Forelimb muscle (tissue), 1 donor: ENCODE measurements at places on chromosomes 11 and 22. TPM values are rescaled to one million over a fixed set of nuclear protein-coding genes. Genes with fewer than 3 reads are reported as not detected.
A peak's percentile ranks its signal among the peaks of the same experiment; 100 is the strongest.

- no peak for DNase-seq
These were observed 236.8 kb downstream of the CASP12 start for GRCh38 chr11:104661471-104661870.

Gene ISX
- polyA plus RNA-seq, result not detected

DNA sequence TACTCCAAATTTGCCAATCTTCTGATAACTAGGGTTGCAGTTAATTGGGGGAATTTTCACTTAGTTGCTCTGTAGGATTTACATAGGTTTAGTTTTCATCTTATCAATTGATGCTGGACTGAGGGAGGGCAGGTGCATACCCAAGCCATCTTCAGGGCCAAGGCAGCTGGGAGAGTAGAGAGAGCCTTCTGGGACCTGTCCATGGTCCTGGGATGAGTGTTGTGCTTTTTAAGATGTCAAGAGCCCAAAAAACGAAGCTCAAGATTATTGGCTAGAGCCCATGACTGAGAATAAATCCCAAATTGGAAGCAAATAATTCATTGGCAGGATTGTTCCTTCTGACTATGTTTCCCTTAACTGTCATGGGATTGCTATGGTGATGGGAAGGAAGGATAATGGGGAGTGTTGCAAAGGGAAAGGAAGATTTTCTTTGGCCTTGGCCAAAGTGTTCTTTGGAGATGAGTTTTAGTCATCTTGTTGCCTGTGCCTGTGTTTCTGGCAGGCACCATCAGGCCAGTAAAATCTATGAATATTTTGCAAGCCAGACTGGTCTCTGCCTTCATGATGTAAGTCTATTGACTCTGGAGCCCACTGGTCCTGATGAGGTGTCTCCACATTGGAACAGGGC is 4.5 kb downstream of the SLC22A6 start:
- DNase-seq, result no peak

- DNase-seq, result no peak
These were observed 1.0 kb downstream of the TMEM151A start for GRCh38 chr11:66292543-66293332.

DNA sequence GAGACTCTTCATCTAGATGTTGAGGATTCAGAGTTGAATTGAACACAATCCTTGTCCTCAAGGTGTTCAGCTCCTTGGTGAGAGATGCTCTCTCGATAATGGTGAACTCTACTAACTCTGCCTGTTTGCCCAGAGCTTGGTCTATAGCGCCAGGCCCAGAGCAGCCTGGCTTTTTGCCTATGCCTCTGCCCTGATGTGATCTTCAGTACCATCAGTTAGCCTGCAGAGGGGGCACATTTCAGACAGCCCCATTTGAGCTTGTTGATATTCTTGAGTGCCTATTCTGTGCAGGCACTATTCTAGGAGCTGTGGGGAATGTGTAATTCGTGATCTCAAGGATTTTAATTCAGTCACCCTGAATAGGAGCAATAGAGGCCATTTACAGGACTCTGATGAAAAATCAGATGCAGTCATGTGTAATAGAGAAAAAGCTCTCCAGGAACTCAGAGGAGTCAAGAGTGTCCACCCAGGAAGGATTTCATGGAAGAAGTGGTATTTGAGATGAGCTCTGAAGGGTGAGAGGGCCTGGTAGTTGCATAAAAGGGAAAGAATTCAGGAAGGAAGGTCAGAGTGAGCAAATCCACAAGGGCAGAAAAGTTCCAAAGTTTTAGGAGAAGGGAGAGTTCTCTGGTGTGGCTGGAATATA is 19.3 kb downstream of the GTPBP1 start:
- DNase-seq, result no peak

- no peak for DNase-seq
These were observed 830.0 kb downstream of the NTM start for GRCh38 chr11:132200353-132200936.

GRCh38 chr11:2726964-2727363 is 27.2 kb upstream of the KCNQ1OT1 start:
- DNase-seq, result no peak

GRCh38 chr11:69649576-69649900 is 8.6 kb downstream of the CCND1 start:
- DNase-seq, result no peak

DNA sequence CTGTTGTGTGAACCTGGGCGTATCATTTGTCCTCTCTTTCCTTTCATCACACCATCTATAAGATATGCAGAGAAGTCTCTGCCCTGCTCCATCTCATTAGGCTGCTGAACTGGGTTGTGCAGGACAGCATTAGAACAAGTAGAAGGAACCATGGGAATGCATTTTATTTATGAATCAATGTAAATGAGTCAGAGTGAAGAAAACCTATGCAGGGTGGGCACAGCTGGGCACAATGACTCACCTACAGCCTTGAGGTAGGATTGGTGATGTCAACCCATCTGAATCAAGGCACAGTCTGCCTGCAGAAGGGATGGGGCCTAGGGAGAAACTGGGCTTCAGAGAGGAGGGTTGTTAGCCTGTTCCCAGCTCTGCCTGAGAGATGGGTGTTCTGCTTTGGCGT is 123.4 kb downstream of the CSNK2A3 start:
- DNase-seq, result no peak

Gene MCHR1
- 0.20 TPM for polyA plus RNA-seq

DNA sequence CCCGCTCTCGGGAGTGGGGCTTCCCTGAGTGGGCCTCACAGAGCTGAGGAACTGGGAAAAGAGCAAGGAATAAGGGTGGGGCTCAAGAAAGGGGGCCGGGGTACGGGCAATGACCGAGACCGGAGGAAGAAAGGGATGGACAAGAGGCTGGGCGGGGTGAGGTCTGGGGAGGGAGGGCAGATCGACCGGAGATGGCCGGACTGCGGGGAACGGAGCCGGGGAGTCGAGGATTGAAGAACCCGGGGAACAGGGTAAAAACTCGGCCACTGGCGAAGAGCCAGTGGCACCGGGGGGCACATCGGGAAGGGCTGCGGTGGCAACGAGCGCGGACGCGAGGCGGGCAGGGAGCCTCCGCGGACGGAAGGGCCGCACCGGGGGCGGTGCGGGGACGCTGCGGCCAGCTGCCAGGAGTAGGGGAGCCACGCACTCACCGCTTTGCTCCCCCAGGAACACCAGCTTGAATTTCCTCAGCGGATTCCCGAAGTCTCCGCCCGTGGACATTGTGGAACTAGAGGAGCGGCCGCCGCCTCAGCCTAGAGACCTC is 667 bp downstream of the RAB6A start:
- no peak for DNase-seq

GRCh38 chr22:43238526-43239006 is 51.6 kb upstream of the TTLL12 start:
- peak; percentile 36 for DNase-seq
